Lung (tissue), 17 donors: ENCODE measurements at places on chromosomes 6 and 20.

GRCh38 chr6:7215131-7215530, 97.9 kb downstream of the SSR1 start:
- H3K36me3 ChIP-seq = peaks cover 24% of the 10 kb centered on the region
- DNase-seq = no peak
- peak overlapping the region; percentile 32 for H3K27ac ChIP-seq
- no peaks in the 10 kb centered on the region for H3K27me3 ChIP-seq
- H3K4me3 ChIP-seq = no peak overlapping the region
- H3K4me1 ChIP-seq = peaks cover 7% of the 10 kb centered on the region

DNA sequence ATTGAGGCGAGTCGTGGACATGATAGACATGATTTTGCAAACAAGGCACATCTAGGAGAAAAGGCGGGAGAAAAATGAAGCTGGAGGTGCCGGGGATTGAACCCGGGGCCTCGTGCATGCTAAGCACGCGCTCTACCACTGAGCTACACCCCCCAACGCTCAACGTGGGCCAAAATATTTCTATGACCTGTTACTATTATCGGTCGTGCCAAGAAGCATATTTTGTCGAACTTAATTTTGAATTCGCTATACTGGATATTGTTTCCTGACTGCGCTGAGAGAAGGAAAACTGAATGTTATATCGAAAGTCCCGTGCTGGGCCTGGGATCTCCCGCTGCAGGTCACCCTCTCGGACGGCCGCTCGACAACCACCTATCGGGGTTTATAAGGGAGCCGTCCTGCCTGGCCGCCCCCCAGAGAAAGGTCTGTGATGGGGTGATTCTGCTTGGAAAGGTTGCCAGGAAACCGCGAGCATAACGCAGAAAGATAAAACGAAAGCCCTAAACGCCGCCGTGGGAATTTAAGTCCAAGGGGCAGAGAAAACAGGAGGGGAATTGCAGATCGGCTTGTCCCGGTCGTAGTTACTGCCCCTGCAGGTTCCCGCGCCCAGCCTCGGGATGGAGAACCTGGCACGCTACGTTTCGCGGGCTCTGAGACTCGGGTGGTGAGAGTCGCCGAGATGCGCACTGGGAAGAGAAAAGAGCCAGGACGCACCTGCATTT, 60.0 kb downstream of the TRIM27 start:
- H3K4me1 ChIP-seq = peaks cover 12% of the 10 kb centered on the region
- H3K36me3 ChIP-seq = no peaks in the 10 kb centered on the region
- no peaks in the 10 kb centered on the region for H3K27me3 ChIP-seq
- peak; percentile 94 for DNase-seq

GRCh38 chr6:6858533-6858982, 249.2 kb upstream of the RREB1 start:
- no peak overlapping the region for H3K4me3 ChIP-seq
- H3K27ac ChIP-seq = no peak overlapping the region
- no peaks in the 10 kb centered on the region for H3K36me3 ChIP-seq
- no peaks in the 10 kb centered on the region for H3K4me1 ChIP-seq
- DNase-seq = no peak
- H3K27me3 ChIP-seq = no peaks in the 10 kb centered on the region

DNA sequence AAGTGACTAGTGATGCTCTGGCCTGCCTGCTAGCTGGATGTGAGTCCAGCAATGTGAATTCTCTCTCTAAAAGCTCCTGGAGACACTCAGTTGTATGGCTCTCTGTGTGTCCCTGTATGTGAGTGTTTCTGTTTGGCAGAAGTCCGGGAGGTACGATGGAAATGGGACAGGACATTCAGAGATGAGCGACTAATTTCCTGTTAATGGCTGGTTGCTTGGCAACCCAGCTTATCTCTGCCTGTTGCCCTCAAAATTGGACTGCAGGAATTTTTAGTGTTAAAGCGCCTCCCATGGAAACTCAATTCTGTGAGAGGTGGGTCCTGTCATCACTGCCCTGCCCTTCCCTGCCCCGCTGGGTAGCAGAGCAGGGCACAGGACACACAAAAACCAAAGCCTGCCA, 136.8 kb upstream of the LRFN2 start:
- no peaks in the 10 kb centered on the region for H3K27me3 ChIP-seq
- no peak overlapping the region for H3K27ac ChIP-seq
- peak; percentile 19 for DNase-seq
- H3K36me3 ChIP-seq = no peaks in the 10 kb centered on the region
- peaks cover 34% of the 10 kb centered on the region for H3K4me1 ChIP-seq
- no peak overlapping the region for H3K4me3 ChIP-seq

GRCh38 chr6:8494730-8495129, 59.4 kb upstream of the SLC35B3 start:
- H3K4me1 ChIP-seq = no peaks in the 10 kb centered on the region
- no peak overlapping the region for H3K4me3 ChIP-seq
- DNase-seq = no peak
- H3K27ac ChIP-seq = no peak overlapping the region

- H3K4me1 ChIP-seq = no peaks in the 10 kb centered on the region
- no peak for DNase-seq
- no peak overlapping the region for H3K27ac ChIP-seq
- H3K36me3 ChIP-seq = no peaks in the 10 kb centered on the region
- H3K4me3 ChIP-seq = no peak overlapping the region
- no peaks in the 10 kb centered on the region for H3K27me3 ChIP-seq
Observed at GRCh38 chr6:110944681-110945151, 13.8 kb upstream of the GTF3C6 start.

- no peak overlapping the region for H3K27ac ChIP-seq
- no peaks in the 10 kb centered on the region for H3K36me3 ChIP-seq
- H3K4me1 ChIP-seq = no peaks in the 10 kb centered on the region
- H3K27me3 ChIP-seq = no peaks in the 10 kb centered on the region
- H3K4me3 ChIP-seq = no peak overlapping the region
- no peak for DNase-seq
Observed at GRCh38 chr6:68689910-68690309, 54.8 kb downstream of the ADGRB3 start.

- DNase-seq = no peak
- no peaks in the 10 kb centered on the region for H3K4me1 ChIP-seq
- peaks cover 6% of the 10 kb centered on the region for H3K27me3 ChIP-seq
- no peak overlapping the region for H3K4me3 ChIP-seq
- H3K27ac ChIP-seq = peak overlapping the region; percentile 84
- H3K36me3 ChIP-seq = no peaks in the 10 kb centered on the region
Observed at GRCh38 chr20:62558779-62559178, 83.0 kb upstream of the GATA5 start.

DNA sequence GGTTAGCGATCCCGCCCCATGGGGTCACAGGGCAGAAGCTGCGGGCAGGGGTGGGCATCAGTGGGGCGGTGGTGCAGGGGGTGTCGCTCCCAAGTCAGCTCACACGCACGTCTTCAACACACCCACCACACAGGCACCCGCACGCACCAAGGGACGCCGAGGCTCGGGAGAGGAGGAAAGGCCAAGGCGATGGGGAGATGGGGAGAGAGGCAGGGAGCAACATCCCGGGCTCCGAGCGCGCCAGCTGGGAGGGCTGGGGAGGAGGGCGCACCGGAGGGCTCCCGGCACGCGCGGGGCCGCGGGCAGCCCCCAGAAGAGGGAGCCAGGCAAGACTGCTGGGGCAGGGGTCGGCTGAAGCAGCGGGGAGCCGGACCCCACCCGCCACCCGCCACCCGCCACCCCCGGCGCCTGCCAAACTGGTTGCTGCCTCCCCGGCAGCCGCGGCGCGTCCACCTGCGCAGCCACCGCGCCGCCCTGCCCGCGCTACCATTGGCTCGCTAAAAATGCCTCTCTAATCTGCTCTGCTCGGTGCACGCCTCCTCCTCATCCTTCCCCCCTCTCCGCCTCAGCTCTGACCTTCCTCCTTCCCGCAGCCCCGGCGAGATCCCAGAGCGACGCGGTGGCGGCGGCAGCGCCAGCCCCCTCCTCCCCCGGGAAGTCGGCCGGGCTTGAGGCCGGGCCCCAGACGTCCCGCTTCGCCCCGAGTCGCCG, at the start of gene PACSIN1:
PACSIN1 (plus strand) TSS at position 546 of the 711 bp plus-strand sequence. CDS start 60,230 bp downstream, outside the sequence.
- no peak within 1 kb of the TSS for H3K27ac ChIP-seq
- no peak within 1 kb of the TSS for H3K4me3 ChIP-seq
- DNase-seq = no peak
- H3K36me3 ChIP-seq = no peaks in the 10 kb centered on the region
- peaks cover 9% of the 10 kb centered on the region for H3K27me3 ChIP-seq

DNA sequence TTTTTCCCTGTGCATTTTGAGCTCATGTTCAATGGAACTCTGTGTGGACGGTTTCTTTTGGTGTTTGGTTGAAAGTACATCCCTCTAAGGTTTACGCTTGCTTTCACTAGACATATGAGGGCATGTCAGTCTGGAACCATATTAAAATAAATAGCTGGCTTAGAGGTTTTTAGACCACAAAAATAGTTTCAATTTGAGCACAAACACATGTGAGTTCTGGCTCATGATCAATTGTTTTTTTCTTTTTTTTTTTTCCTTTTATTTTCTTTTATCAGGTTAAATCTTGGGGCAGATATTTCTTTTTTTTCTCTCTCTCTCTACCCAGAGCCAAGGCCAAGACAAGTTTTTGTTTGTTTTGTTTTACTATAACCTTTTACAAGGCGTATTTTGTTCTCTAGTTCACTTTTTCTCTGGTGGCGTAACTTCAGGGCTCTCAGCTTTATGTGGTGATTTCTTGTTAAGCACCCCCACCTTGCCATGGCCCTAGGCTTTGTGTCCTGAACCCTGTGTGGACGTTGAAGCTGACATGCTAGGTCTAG, 92.9 kb downstream of the SHLD1 start:
- no peaks in the 10 kb centered on the region for H3K4me1 ChIP-seq
- H3K4me3 ChIP-seq = no peak overlapping the region
- no peaks in the 10 kb centered on the region for H3K27me3 ChIP-seq
- no peak overlapping the region for H3K27ac ChIP-seq
- H3K36me3 ChIP-seq = no peaks in the 10 kb centered on the region
- DNase-seq = no peak

GRCh38 chr6:140744659-140745320, 1370.3 kb upstream of the CITED2 start:
- H3K27me3 ChIP-seq = no peaks in the 10 kb centered on the region
- H3K36me3 ChIP-seq = no peaks in the 10 kb centered on the region
- no peaks in the 10 kb centered on the region for H3K4me1 ChIP-seq
- no peak overlapping the region for H3K27ac ChIP-seq
- DNase-seq = no peak
- H3K4me3 ChIP-seq = no peak overlapping the region

GRCh38 chr6:132960720-132961119, 146.4 kb downstream of the RPS12 start:
- no peak overlapping the region for H3K4me3 ChIP-seq
- no peak for DNase-seq
- H3K4me1 ChIP-seq = no peaks in the 10 kb centered on the region
- H3K27me3 ChIP-seq = no peaks in the 10 kb centered on the region

- DNase-seq = no peak
- no peaks in the 10 kb centered on the region for H3K36me3 ChIP-seq
- no peak overlapping the region for H3K4me3 ChIP-seq
Observed at GRCh38 chr6:17397764-17398194, 4.4 kb downstream of the CAP2 start.

GRCh38 chr6:40891686-40892085, 147.3 kb downstream of the UNC5CL start:
- no peak for DNase-seq
- no peaks in the 10 kb centered on the region for H3K4me1 ChIP-seq
- no peak overlapping the region for H3K4me3 ChIP-seq
- H3K27me3 ChIP-seq = no peaks in the 10 kb centered on the region

- no peaks in the 10 kb centered on the region for H3K27me3 ChIP-seq
- H3K36me3 ChIP-seq = peaks cover 4% of the 10 kb centered on the region
- H3K4me3 ChIP-seq = no peak overlapping the region
Observed at GRCh38 chr6:20533746-20534294, 437 bp upstream of the CDKAL1 start.
